ENCODE measurements at places on chromosomes 1 and 21. TPM values are rescaled to one million over a fixed set of nuclear protein-coding genes. Genes with fewer than 3 reads are reported as not detected.

GRCh38 chr21:44259082-44259705 is 2.5 kb downstream of the DNMT3L start:
- H3K4me3 ChIP-seq = no peak overlapping the region
- H3K36me3 ChIP-seq = no peaks in the 10 kb centered on the region
- H3K27ac ChIP-seq = no peak overlapping the region
- H3K4me1 ChIP-seq = no peaks in the 10 kb centered on the region
- DNase-seq = no peak

DNA sequence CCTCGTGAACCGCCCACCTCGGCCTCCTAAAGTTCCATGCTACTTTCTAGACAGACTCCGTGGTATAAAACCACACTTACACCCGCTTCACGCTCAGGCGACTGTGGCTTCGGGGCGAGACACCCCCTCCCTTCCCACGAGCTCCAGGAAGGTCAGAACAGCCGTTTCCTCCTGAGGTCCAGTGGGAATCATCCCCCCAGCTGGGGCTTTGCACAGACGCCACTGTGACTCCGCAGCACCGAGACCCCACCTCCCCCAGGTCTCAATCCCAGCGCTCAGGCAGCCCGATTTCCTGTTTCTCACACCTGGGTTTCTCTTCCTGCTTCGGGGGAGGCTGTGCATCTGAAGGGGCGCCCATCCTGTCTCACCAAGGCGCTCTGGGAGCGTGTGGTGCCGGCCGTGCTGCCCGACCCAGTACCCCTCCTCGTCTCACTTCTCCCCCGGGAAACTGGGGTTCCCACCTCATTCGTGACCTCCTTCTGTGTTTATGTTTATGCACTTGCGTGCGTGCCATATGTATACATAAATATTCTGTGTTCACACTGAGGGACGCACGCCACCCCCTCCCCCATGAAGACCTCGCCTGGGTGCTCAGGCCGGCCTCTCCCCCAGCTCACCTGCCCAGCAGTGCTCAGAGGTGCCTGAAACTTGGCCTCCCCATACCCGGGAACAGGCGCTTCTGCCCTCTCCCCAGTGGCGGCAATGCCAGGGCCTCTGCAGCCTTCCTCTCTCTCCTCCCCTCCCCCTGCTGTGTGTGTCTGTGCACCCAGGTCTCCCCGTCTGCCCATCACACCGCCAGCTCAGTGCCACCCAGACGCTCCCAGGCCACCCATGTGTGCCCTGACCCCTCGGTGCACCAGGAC is 14.6 kb downstream of the SLC35E2B start:
- peaks cover 26% of the 10 kb centered on the region for H3K4me1 ChIP-seq
- H3K36me3 ChIP-seq = peaks cover 19% of the 10 kb centered on the region
- DNase-seq = peak; percentile 70
- H3K4me3 ChIP-seq = peak overlapping the region; percentile 89

GRCh38 chr1:170460001-170460400 is 72.0 kb upstream of the GORAB start:
- H3K36me3 ChIP-seq = no peaks in the 10 kb centered on the region
- no peak overlapping the region for H3K4me3 ChIP-seq
- H3K27ac ChIP-seq = no peak overlapping the region
- no peak for DNase-seq

DNA sequence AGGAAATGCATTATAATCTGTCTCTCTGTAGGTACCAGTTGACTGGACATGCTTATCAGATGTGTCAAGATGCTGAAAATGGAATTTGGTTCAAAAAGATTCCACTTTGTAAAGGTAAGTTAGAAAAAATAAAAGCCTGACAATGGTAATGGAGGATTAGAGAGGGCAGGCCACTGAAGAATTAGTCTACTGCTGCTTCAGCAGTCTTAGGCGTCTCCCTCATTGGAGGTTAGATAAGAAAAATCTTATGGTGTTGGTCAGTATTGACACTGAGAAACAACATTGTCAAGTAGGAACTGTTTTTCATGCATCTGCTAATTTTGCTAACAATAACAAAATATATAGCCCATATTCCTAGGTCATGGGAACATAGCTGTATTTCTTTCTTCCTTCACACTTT is 20.1 kb downstream of the CR2 start:
- H3K4me3 ChIP-seq = no peak overlapping the region
- peaks cover 16% of the 10 kb centered on the region for H3K4me1 ChIP-seq
- no peaks in the 10 kb centered on the region for H3K36me3 ChIP-seq
- H3K27me3 ChIP-seq = no peaks in the 10 kb centered on the region

- no peak overlapping the region for H3K4me3 ChIP-seq
- DNase-seq = no peak
- no peaks in the 10 kb centered on the region for H3K27me3 ChIP-seq
- no peak overlapping the region for H3K27ac ChIP-seq
- H3K4me1 ChIP-seq = no peaks in the 10 kb centered on the region
Measured at GRCh38 chr1:29249170-29249691, 12.9 kb downstream of the PTPRU start.

GRCh38 chr1:104593413-104594187 is 843.9 kb downstream of the AMY1C start:
- no peaks in the 10 kb centered on the region for H3K4me1 ChIP-seq
- H3K4me3 ChIP-seq = no peak overlapping the region
- H3K27me3 ChIP-seq = no peaks in the 10 kb centered on the region
- no peak for DNase-seq
- H3K27ac ChIP-seq = no peak overlapping the region

DNA sequence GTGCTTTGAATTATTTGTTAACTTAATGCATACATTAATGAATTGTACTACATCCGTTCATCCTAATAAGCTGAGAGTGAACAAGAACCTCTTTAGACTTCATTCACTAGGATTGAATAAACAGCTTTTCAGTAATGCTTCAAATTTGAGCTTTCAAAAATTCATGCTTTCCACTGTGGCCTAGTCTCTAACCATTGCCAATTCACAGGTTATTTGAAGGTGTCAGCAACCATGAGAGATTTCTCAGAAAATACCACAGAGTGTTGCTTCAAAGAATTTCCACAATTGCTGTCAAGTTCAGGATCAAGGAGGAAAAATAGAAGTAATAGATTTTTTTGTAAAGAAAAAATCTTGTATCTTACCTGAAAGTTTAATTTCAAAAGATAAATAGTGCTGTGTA is 72.7 kb downstream of the AK5 start:
- H3K36me3 ChIP-seq = no peaks in the 10 kb centered on the region
- H3K27ac ChIP-seq = peak overlapping the region; percentile 25
- DNase-seq = no peak
- H3K4me1 ChIP-seq = peaks cover 22% of the 10 kb centered on the region

DNA sequence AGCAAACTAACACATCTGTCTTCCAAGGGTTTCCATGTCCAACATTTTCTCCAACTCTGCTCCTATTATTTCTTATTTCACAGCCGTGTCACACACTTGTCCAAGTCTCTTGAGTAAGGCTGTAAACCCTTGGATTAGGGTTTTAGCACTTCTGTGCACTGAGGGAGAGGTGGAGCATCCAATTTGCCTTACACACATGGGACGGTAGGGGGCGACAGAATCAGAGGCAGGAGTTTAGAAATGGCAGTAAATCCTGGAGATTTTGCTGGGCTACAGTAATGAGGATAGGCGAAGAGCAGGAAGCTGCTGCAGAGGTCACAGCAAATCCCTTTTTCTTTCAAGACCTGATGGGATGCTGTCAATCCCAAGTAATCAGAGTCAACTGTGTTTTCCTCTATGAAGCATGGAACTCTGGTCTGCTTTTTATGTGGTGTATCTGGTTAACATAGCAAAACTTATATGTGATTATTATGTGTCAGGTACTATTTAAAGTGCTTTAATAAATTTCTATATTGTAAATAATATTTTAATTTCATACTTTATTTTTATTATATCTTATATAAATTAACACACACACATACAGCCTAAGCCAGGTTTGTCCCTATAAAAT is 15.4 kb upstream of the LCE5A start:
- no peaks in the 10 kb centered on the region for H3K4me1 ChIP-seq
- H3K27me3 ChIP-seq = no peaks in the 10 kb centered on the region
- DNase-seq = peak; percentile 33
- H3K4me3 ChIP-seq = no peak overlapping the region
- no peaks in the 10 kb centered on the region for H3K36me3 ChIP-seq

Gene FCER1G
- total RNA-seq = 14.0 TPM

Gene IFI44
- 165 TPM for total RNA-seq
